ENCODE measurements at places on chromosomes 13 and 19. TPM values are rescaled to one million over a fixed set of nuclear protein-coding genes. Genes with fewer than 3 reads are reported as not detected.

RNF225 gene
- total RNA-seq, result not detected

OR7A5 gene
- not detected for total RNA-seq

FFAR2 gene
- total RNA-seq, result 0.47 TPM

DNA sequence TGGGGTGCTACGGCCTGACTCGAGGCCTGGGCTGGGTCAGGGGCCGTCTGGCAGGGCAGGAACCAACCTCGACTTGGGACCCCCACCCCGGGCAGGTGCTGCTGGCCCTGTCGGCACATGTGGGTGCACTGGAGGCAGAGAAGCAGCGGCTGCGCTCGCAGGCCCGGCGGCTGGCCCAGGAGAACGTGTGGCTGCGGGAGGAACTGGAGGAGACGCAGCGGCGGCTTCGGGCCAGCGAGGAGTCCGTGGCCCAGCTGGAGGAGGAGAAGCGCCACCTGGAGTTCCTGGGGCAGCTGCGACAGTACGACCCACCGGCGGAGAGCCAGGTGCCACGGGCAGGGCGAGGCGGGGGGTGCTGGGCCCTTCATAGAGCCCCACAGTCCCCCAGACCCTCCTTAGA is 5.9 kb downstream of the KLC3 start:
- DNase-seq, result no peak
- H3K36me3 ChIP-seq, result no peaks in the 10 kb centered on the region
- H3K27ac ChIP-seq, result no peak overlapping the region
- H3K27me3 ChIP-seq, result peaks cover 31% of the 10 kb centered on the region
- no peak overlapping the region for H3K4me3 ChIP-seq

DNA sequence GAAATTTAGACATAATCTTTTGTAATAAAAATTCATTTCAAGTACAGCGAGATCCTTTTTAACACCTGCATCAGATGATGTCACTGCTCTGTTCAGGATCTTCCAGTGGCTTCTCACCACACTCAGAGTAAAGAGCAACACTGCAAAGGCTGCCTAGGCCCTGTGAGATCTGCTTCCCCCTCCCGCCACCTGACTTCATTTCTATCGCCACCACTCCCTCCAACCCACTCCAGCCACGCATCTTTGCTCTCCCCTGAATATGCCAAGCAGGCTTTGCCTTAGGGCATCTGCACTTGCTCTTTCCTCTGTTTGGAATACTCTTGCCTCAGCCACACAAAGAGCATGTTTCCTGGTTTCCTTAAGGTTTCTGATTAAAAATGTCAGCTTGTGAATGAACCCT is 58.3 kb downstream of the MBNL2 start:
- no peak overlapping the region for H3K27ac ChIP-seq
- no peak overlapping the region for H3K4me3 ChIP-seq
- H3K36me3 ChIP-seq, result no peaks in the 10 kb centered on the region
- peaks cover 99% of the 10 kb centered on the region for H3K4me1 ChIP-seq
- DNase-seq, result no peak

DNA sequence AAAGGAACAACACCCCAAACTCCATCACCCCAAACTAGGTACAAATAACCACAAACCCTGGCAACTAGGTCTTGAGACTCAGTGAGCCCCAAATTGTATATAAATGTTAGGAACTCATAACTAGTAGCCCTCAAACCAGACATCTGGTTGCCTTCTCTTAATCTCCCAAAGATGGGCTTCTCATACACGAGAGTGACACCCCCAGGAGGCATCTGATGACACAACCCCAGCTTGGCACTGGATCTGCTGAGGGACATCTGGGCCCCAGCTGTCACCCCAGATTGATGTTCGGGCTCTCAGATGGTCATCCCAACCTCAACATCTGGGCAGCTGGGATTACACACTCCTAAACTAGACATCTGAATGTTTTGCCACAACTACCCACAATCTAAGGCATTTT is 14.8 kb downstream of the RABAC1 start:
- H3K4me1 ChIP-seq, result peaks cover 15% of the 10 kb centered on the region
- DNase-seq, result no peak
- H3K36me3 ChIP-seq, result no peaks in the 10 kb centered on the region
- H3K27ac ChIP-seq, result no peak overlapping the region
- peaks cover 29% of the 10 kb centered on the region for H3K27me3 ChIP-seq

DNA sequence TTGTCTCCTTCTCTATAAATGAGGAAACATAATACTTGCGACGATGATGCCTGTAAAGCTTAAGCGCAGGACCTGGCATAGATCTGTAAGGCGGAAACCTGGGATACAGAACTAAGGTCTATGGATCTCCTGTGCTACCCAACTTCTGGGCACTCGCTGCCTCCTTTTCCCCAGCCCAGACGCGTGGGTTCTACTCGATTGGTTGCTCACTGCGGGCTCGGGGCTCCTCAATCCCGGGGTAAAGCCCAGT is 615 bp upstream of the PSMC4 start:
- peak overlapping the region; percentile 93 for H3K27ac ChIP-seq
- DNase-seq, result no peak
- H3K36me3 ChIP-seq, result peaks cover 14% of the 10 kb centered on the region

GRCh38 chr13:50467156-50468110 is 376.1 kb downstream of the DLEU7 start:
- H3K36me3 ChIP-seq, result no peaks in the 10 kb centered on the region
- no peak overlapping the region for H3K4me3 ChIP-seq
- no peaks in the 10 kb centered on the region for H3K27me3 ChIP-seq

DNA sequence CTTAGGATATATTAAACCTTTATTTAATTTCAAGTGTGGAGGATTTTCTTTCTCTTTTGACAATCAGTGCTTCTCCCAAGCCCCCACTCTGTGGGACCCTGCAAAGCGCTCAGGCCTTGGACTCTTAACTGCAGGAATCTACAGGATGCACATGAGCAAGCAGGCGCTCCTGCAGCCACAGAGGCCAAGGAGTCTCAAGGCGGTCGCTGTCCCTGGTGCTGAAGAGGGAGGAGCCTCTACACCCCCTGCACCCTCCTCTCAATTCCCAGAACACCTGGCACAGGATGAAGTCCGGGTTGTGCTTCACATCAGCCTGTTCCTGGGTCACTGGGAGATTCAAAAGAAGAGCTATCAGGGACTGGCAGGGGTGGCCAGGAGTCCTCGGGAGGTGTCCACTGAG is 13.5 kb downstream of the OR10H4 start:
- no peak for DNase-seq
- no peak overlapping the region for H3K27ac ChIP-seq
- H3K4me1 ChIP-seq, result no peaks in the 10 kb centered on the region
- no peak overlapping the region for H3K4me3 ChIP-seq
- no peaks in the 10 kb centered on the region for H3K36me3 ChIP-seq
